ENCODE measurements at places on chromosomes 2 and 18.

- peak; percentile 79 for DNase-seq
Measured at GRCh38 chr2:177164584-177165052, 48.0 kb upstream of the HNRNPA3 start.

DNA sequence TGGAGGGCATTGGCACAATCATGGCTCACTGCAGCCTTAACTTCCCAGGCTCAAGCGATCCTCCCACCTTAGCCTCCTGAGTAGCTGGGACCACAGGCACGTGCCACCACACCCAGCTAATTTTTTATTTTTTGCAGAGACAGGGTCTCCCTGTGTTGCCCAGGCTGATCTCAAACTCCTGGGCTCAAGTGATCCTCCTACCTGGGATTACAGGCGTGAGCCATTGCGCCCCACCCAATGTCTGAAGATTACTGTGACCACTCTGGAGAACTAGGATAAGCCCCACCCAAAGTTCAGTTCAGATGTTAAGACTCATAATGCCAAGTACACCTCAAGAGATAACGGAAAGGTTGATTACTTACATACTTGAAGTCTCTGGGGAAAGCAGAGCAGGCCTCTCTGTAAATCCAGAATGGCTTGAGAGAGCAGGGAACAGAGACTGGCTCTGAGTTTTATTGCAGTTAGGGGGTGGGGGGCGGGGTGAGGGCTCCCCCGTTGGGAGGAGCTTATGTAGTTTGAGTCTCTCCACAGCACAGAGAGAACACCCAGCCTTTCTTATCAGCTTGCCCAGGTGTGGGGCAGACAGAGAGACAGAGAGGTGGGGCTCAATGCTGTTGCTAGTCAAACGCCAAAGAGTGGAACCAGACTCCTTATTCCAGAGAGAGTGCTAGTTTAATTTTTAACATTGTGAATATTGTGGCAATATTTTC, 26.5 kb upstream of the ERICH2 start:
- DNase-seq = no peak

DNA sequence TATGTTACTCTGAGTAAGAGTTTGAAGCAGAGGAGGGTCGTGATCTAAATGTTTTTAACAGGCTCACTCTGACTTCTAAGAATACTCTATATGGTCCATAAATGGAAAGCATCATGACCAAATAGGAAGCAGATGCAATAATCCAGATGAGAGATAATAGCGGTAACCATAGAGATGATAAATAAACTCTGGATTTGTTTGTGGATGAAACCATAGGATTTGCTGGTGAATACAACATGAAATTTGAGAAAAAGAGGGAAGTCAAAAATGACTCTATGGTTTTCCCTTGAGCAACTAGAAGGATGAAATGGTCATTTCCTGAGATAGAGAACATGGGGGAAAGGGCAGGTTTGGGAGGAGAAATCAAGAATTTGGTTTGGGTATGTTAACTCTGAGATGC, 3.9 kb downstream of the HEATR5B start:
- no peak for DNase-seq

- DNase-seq = no peak
Measured at GRCh38 chr18:57561261-57561660, 25.2 kb downstream of the FECH start.

GRCh38 chr2:168136392-168136977, 110.9 kb downstream of the STK39 start:
- DNase-seq = peak; percentile 27

Measured in H4 (cell line).